ENCODE measurements at places on chromosomes 4 and X.

DNA sequence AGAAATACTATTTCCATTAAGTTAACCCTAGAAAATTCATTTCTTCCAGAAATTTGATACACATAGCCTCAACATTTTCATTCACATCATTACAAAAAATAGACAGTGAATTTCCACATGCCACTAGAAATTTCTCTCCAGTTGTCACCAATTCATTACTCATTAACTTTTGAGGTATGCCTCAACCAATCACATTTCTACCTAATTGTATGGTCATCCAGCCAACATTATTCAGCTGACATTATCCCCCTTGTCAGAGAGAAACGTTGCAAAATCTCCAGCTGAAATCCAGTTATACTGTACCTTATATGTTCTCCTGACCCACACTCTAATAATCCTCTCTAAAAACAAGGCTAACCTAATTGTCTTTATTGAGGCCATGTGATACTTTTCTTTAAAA is 24.8 kb downstream of the FRYL start:
- DNase-seq, result no peak

DNA sequence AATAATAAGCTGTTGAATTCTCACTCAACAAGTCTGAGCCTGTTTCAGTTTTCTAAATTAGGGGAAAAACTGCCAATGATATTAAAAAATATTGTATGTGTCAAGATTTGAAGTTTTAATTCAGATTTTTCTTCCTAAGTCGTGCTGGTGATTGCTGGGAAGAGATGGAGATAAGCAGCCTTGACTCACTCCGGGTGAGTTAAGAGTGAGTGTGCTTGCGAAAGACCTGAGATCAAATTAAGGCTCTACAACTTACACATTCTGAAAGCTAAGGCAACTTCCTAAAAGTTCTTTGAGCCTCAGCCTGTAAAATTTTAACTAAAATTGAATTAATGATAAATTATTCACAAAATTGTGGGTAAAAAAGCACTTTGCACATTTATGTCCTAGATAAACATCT is 1441.2 kb downstream of the PCDH7 start:
- DNase-seq, result no peak

DNA sequence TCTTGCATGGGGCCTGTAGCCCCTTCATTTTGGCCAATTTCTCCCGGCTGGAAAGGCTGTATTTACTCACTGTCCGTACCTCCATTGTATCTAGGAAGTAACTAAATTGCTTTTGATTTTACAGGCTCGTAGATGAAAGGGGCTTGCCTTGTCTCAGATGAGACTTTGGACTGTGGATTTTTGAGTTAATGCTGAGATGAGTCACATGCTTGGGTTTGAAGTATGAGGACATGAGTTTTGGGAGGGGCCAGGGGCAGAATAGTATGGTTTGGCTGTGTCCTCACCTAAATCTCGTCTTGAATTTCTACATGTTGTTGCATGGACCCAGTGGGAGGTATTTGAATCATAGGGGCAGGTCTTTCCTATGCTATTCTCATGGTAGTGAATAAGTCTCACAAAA is 407.6 kb upstream of the NDST3 start:
- no peak for DNase-seq

- no peak for DNase-seq
These were observed 69.2 kb downstream of the MTNR1A start for GRCh38 chr4:186486172-186486571.

DNA sequence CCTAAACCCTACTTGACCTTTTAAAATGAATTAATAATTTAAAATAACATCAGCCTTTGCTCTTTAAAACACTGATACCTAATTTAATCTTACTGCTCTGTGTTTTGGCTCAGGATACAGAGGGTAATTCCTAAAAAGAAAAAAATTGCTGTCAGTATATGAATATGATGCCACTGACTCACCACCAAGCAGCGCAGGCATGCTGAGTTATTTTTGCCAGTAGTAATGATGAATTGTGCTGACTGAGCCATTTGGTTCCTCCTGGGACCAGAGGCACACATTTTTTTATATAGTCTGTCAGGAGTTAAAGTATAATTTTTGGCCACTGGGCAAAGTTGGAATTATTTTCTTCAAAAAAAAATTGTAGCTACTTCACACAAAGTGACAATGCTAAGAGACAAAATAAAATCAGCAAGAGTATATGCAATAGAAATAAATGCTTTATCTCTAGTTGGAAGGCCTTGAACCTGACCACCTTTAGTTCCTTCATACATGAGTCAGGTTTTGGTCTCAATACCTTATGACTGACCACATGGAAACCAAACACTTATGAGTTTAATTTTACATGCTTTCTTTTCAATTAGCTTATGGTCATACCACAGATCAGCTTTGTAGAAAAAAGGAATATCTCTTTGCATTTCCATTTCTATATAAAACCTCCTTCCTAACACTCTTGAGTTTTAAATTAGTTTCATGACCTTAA is 115.1 kb downstream of the PPP3CA start:
- DNase-seq, result no peak

Measured in GM12892 (cell line).